ENCODE measurements at places on chromosomes 11 and 22. TPM values are rescaled to one million over a fixed set of nuclear protein-coding genes. Genes with fewer than 3 reads are reported as not detected.

DNA sequence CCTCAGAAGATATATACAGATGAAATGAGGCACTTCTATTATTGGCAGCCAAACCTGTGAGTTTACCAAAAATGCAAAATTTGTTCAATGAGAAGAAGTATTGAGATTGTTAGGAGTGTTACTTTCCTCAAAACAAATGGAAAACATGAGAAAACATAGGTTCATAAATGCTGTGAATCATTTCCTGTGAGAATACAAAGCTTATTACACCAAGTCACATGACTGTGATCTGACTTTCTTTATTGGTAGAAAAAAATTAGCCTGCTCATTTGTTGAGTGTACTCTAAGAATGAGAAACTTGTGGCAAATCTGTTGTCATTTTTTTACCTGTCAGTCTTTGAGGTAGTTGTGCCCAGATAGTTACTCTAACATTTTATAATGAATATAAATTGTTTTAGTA lies 215.1 kb downstream of the TMEM135 start:
- H3K4me3 ChIP-seq: no peak overlapping the region
- H3K27me3 ChIP-seq: no peaks in the 10 kb centered on the region
- no peak for DNase-seq
- H3K4me1 ChIP-seq: no peaks in the 10 kb centered on the region
- no peak overlapping the region for H3K27ac ChIP-seq
- H3K36me3 ChIP-seq: no peaks in the 10 kb centered on the region

The ANO1 gene
- not detected for polyA plus RNA-seq

GRCh38 chr11:110069158-110069737 lies 23.9 kb upstream of the ZC3H12C start:
- no peak for DNase-seq
- no peaks in the 10 kb centered on the region for H3K4me1 ChIP-seq
- H3K36me3 ChIP-seq: no peaks in the 10 kb centered on the region

The OR56A1 gene
- polyA plus RNA-seq: not detected

DNA sequence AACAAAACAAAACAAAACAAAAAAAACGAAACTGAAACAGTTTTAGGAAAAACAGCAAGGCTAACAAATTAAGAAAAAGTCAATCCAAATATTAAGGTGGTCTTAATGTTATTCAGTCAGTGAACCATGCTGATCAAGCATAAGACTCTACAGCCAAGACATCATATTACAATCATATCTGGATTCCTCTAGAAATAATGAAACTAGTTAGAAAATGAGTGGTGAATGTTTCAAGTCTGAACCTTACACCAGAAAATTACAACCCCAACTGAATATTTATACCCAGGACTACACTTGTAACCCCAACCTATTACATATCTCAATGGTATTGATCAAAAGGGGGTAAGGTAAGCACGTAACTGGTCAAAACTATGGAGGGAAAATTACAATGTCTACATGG lies 48.8 kb downstream of the ACAT1 start:
- no peaks in the 10 kb centered on the region for H3K27me3 ChIP-seq
- H3K36me3 ChIP-seq: peaks cover 11% of the 10 kb centered on the region
- H3K4me1 ChIP-seq: no peaks in the 10 kb centered on the region
- no peak overlapping the region for H3K4me3 ChIP-seq
- H3K27ac ChIP-seq: no peak overlapping the region

The MS4A7 gene
- not detected for polyA plus RNA-seq

The FGF3 gene
- not detected for polyA plus RNA-seq

The FOLH1 gene
- not detected for polyA plus RNA-seq

GRCh38 chr11:70628855-70629844 lies 230.8 kb downstream of the CTTN start:
- no peaks in the 10 kb centered on the region for H3K27me3 ChIP-seq
- H3K4me3 ChIP-seq: no peak overlapping the region
- DNase-seq: no peak
- H3K27ac ChIP-seq: no peak overlapping the region

The C11orf87 gene
- polyA plus RNA-seq: not detected

GRCh38 chr22:37126383-37126782 lies 16.9 kb upstream of the TMPRSS6 start:
- peaks cover 31% of the 10 kb centered on the region for H3K27me3 ChIP-seq
- peaks cover 17% of the 10 kb centered on the region for H3K4me1 ChIP-seq
- no peaks in the 10 kb centered on the region for H3K36me3 ChIP-seq
- H3K27ac ChIP-seq: no peak overlapping the region
- H3K4me3 ChIP-seq: no peak overlapping the region
- peak; percentile 20 for DNase-seq

The CD3G gene
- polyA plus RNA-seq: not detected

All from HepG2 (cell line).